Amniotic stem cell (primary cell): ENCODE measurements at places on chromosomes 12 and 14.

GRCh38 chr12:26030371-26030770 lies 71.9 kb downstream of the RASSF8 start:
- no peak for DNase-seq

DNA sequence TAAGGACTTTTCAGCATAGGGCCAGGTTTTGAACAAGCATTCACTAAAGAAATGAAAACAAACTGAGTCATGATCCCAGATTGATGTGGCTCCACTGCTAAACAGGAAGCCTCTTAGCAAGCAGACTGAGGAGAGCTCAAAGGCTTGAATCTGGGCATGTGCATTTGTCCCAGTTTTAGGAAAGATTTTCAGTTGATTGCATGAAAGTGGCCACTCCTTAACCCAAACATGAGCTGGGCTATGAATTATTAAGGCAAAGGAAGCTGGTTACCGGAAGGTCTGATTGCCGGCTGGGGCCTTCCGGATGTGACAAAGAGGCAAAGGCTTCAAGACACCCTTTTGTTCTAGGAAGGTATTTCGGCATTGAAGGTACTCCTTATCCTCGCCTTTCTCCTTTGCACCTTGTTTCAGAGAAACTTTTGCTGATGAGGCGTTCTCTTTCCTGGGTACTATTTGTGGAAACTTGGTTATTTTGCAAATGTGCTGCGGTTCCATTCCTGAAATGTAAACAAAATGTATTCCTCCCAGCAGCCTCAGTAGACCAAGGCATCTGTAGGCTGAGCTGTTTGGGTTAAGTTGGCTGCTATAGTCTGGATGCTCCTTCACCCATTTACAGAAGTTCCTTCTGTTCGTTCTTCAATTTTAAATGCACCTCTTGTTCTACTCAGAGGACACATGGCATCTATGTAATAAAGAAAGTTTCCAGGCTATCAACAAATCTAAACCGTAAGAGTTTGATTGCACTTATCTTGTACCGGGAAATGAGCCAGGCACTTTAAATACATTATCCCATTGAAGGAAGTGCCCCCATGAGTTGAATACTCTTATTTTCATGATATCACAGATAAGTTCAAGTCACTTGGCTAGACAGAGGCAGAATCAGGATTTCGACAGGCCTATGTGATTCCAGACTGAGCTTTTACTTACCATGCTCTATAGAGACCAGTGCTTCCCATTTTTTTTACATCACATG lies 115.6 kb upstream of the METAP2 start:
- no peak for DNase-seq

DNA sequence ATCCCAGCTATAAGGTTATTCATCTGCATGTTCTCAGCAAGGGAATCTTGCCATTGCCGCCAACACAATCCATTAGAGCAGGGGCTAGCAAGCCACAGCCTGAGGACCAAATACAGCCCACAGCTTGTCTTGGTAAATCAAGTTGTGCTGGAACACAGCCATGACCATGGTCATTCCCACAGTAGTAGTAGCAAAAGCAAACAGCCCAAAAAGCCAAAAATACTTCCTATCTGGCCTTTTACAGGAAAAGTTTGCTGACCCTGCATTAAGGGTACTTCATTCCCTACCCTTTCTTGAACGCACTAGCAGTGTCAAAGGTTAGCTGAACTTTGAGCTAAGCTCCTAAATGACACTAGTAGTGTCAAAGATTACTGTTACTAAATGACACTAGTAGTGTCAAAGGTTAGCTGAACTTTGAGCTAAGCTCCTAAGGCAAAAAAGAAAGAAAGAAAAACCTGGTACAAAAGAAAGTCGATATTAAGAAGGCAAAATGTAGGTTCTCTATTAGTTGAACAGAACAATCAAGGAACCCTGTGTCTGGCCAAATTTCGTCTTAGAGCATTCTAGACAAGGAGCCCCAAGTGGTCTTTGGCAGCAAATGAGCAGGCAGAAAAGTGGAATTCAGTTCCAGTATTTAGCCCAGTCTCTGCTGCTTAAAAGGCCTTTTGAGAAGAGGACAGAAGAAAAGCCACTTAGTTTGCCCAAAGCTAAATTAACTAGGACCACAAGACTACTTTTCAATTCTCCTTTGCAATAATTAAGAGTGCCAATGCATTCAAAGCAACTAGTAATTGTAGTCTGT lies 67.7 kb downstream of the NT5DC3 start:
- DNase-seq, result no peak

DNA sequence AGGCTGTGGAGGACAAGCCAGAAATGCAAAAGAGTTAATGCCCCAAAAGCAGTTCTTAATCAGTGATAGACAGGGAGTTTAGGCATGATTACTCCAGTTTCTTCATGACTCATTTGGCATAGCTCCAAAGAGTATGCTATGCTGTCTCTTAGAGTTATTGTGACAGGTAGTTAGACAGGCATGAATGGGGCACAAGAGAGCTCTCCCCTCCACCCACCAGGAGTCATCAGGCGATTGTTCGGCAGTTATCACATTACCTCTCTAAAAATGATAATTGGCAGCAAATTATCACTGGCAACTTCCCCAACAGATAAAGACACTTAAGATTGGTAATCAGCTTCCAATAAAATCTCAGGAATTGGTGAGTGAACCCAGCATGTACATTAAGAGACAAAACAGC lies 320.1 kb downstream of the DAD1 start:
- DNase-seq, result no peak

DNA sequence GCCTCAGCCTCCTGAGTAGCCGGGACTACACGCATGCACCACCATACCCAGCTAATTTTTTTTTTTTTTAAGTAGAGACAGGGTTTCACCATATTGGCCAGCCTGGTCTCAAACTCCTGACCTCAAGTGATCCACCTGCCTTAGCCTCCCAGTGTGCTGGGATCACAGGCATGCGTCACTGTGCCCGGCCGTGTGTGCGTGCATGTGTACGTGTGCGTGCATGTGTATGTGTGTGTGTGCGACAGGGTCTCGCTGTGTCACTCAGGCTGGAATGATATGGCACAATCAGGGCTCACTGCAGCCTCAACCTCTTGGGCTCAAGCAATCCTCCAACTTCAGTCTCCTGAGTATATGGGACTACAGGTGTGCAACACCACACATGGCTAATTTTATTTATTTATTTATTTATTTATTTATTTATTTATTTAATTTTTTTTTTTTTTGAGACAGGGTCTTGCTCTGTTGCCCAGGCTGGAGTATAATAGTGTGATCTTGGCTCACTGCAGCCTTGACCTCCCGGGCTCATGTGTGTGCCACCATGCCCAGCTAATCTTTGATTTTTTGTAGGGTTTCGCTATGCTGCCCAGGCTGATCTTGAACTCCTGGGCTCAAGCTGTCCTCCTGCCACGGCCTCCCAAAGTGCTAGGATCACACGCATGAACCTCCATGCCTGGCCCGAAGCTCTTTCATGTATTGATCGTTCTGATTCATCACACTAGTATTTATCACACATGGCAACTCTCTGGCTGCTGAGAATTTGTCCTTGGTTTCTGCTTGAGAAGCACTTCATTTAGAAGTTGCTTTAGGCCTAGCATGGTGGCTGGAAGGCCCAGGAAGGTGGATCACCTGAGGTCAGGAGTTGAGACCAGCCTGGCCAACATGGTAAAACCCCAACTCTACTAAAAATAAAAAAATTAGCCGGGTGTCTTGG lies 35.9 kb upstream of the CLIP1 start:
- DNase-seq, result no peak

DNA sequence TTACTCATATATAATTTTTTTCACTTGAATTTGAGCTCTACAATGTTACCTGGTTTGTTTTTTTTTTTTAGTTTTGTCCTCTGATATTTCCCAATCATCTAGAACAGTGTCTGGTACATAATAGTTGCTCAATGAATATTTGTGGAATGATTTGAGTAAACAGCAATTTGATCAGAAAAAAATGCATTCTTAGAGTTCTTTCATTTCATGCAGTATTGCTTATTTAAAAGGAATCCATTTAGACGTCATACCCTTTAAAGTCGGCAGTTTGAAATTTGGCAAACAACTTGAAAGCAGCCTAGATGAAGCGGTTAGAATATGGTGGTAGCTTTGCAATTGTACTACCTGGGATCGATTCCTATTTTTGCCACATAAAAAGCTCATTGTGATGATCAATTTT lies 140.0 kb downstream of the PDE3A start:
- no peak for DNase-seq
